Glutamatergic neuron (in vitro differentiated cells): ENCODE measurements at places on chromosomes 4 and X. TPM values are rescaled to one million over a fixed set of nuclear protein-coding genes. Genes with fewer than 3 reads are reported as not detected.
A peak's percentile ranks its signal among the peaks of the same experiment; 100 is the strongest.

- DNase-seq: no peak
These were observed 344.4 kb upstream of the ACTRT1 start for GRCh38 chrX:128396601-128397000.

GRCh38 chrX:68196939-68197791 lies 236.1 kb downstream of the OPHN1 start:
- DNase-seq: peak; percentile 15

DNA sequence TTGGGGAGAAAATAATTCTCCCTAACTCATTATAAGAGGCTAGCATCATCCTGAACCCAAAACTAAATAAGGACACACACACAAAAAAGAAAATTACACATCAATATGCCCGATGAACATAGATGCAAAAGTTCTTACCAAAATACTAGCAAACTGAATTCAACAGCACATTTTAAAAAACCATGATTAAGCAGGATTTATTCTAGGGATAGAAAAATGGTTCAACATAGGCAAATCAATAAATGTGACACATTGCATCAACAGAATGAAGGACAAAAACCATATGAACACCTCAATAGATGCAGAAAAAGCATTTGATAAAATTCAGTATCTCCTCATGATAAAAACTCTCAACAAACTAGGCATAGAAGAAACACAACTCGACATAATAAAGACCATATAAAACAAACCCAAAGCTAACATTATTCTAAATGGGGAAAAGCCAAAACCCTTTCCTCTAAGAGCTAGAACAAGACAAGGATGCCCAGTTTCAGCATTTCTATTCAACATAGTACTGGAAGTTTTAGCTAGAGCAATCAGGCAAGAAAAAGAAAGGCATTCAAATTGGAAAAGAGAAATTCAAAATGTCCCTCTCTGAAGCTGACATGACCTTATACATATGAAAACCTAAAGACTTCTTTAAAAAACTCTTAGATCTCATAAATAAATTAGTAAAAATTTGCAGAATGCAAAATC lies 200.9 kb downstream of the NKX6-1 start:
- DNase-seq: no peak

DNA sequence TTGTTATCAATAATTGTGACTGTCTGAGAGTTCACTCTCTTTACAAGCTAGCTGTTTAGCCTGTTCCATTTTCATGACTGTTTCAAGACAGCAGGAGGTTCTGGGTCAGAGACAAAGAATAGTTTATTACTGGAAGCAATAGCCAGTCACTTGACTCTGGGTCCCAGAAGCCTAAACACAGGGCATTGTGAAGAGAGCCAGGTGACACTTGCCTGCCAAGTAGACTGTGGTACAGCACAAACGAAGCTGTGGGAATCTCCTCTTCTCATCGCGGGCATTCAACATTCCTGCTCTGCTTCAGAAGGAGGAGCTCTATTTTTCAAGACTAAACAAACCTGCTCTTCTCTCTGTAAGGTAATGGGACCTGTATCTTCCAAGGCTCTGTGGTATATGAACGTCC lies 485.1 kb downstream of the TRIML1 start:
- DNase-seq: no peak

DNA sequence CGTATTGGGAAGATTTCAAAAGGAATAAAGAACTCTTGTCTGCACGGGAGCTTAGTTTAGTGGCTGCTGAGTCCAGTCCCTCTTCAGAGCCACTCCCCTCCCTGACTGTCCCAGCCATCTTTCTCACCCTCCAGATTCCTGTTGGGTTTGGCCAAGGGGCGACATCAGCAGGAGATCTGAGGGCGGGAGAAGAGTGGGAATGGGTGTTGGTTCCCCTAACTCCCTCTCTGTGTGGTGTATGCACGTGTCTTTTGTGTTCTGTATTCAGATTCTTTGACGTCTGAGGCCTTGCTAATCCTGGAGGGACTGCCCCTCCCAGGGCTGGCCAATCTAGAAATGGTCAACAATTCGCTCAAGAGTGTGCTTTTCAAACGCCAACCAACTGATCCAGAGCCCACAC lies 37.4 kb downstream of the CYTL1 start:
- no peak for DNase-seq

DNA sequence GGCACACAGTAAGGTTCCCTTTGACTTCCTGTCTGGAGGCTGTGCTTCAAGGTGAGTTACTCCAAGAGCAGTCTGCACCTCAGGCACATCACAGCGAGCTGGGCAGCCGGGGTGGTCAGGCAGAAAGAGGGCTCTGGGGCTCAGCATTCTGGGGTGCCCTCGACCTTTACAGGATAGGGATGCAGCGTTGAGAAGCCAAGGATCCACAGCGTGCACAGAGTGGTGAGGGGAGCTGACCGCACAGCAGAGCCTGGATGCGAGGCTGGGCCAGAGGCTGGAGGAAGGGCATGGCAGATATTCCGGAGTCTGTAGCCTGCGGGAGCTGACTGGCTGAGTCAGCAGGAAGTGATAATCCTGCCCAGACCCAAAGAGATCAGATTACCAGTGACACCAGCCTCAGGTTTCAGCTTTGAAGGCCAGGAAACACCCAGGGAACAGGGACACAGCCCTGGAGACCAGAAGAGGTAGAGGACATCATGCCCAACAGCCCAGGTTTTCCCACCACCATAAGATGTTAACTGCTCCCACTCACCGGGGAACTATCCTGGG lies 38.4 kb upstream of the PDLIM3 start:
- peak; percentile 30 for DNase-seq

- no peak for DNase-seq
These were observed 18.7 kb upstream of the DDIT4L start for GRCh38 chr4:100208964-100209363.

DNA sequence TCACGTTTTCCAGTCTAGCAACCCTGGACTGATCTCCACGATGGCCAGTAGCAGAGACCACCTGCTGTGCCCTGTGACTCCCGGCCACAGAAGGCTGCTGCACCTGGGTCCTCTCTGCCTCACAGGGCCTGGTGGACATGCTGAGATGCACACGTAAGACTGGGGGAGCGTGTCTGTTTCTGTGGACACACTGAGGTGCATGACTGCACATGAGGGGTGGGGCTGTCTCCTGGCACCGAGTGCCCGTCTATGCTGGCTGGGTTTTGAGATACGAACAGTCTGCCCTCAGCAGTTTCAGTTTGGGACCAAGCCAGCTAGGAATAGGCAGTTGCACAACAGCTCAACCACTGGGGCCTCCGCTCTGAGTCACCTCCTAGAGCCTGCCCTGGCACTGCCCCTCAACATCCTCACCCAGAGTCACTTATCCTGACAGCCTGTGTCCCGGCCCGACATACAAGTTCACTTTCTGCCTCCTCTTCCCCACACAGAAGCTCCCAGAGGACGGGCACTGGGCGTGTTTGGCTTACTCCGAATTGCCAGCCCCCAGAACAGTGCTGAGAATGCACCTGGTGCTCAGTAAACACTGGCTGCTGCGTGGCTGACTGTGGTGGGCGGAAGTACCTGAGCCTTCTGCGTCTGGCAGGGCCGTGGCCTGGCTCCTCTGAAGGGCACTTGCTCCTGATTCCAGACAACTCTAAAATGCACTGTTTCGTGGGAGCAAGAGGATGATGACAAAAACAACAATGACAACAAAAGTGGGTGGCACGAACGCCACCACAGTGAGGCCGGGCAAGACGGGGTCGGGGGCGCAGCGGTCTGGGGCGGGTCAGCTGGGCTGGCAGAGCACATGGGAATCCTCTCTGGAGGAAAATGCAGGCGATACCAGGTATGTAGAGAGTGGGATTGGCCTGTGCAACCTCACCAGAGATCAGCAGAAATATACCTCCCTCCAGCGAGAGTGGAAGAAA lies 30.9 kb downstream of the RNF212 start:
- no peak for DNase-seq

- DNase-seq: no peak
These were observed 55.7 kb downstream of the NDNF start for GRCh38 chr4:121016611-121017010.

DNA sequence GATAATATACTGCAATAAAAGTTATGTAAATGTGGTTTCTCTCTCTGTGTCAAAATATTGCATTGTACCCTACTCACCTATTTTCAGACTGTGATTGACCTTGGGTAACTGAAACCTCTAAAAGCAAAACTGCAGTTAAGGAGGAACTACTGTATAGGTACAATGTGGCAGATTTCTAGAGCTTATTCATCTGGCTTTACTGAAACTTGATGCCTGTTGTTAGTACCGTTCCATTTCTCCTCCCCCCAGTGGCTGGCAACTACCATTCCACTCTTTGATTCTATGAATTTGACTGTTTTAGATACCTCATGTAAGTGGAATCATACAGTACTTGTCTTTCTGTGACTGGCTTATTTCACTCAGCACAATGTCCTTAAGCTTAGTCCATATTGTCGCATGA lies 61.9 kb downstream of the HOPX start:
- DNase-seq: no peak

DNA sequence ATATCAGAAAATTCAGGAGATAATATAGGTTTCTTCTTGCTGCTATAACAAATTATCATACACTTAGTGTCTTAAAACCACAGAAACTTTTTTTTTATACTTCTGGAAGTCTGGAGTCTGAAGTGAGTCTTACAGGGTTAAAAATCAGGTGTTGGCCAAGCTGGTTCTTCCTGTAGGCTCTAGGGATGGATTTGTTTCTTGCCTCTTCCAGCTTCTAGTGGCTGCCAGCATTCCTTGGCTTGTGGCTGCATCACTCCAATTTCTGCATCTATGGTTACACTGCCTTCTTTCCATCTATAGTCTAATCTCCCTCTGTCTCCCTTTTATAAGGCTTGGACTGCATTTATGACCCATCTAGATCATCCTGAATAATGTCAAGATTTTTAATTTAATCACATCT lies 68.7 kb downstream of the ANTXR2 start:
- no peak for DNase-seq

GRCh38 chr4:48557478-48557877 lies 67.4 kb downstream of the ZAR1 start:
- DNase-seq: no peak

DNA sequence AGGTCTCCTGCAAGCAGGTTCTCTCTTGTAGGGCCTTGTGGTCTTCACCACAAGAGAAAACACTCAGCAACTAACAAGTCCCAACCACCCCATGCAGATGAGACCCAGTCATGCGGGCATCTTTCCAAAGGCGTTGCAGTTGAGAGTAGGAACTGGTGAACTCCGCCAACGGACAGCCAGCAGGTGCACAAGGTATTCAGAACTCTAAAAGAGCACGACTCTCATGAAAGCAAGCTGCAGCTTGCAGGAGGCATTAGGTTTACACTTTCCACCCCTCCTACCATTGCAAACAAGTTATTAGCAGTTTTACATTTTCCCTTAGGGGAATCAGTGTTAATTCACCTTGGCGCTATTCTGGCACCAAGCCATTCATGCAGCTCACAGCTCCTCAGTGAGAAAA lies 173.4 kb upstream of the KIT start:
- no peak for DNase-seq

DNA sequence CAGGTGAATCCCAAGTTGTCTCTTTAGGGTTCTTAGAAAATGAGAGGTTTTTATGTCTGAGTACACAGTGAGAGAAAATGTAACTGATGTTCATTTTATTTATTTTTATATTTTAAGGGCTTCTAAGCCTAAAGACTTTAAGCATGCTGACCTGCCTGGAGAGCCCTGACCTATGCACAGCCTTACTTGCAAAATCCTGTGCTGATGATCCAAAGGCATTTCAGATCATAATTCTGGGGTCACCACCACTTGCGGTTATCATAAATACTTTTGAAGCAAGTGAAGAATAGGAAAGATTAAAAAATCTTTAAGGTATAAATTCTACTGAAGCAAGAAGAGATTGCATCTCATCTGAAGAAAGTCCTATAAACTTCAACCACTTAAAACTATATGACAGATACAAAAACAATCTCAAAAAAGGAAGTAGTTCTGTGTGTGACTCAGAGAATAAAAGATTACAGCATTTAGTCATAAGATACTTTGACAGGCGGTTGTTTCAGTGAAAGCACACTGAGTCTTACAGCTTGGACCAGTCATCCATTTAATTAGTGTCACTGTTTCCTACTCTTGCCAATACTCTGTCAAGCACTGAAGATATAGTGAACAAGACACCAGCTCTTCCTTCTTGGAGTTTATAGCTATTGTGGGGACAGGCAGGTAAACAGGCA lies 245.2 kb upstream of the DIPK2B start:
- DNase-seq: no peak

DNA sequence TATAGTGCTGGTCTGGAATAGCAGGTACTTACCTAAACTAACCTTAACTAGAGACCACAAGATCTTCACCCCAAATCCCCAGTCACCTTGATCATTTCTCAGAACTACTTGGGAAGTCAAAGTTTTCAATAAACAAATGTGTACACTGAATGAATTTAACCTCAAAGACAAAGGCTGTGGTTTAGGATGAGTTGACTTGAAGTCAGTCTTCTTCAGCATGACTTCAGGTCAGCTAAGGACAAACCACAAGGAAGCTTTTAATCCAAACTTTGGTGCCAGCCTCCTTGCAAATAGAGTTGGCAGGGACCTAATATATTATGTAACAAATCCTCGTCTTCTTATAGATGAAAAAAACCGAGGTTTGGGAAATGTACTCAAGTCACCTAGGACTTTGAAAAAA lies 21.2 kb upstream of the VCX2 start:
- no peak for DNase-seq

DNA sequence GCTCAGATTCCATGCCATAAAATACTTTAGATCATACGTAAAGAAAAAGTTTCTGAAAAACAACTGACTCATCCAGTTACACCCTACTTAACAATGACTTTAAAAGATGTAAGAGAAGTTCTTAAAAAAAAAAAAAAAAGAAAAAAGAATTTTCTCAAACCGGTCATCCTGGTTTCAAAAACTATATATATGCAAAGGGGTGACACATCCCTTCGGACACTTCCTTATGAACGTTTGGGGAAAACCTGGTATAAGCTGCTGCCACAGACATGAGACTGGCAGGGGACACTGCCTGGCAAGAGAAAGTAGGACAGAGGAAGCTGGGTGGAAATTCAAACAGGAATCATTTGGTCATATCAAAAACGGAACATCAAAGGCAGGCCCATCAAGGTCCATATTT lies 81.2 kb upstream of the PRSS48 start:
- DNase-seq: no peak

GRCh38 chrX:65993915-65994460 lies 45.9 kb downstream of the VSIG4 start:
- DNase-seq: no peak

Gene ZAR1
- 0.49 TPM for total RNA-seq

Gene MXRA5
- 0.25 TPM for total RNA-seq

Gene EMCN
- not detected for total RNA-seq

Gene MID1
- 9.2 TPM for total RNA-seq

Gene OTUD6A
- total RNA-seq: not detected

Gene SMIM10
- not detected for total RNA-seq

Gene NPFFR2
- total RNA-seq: not detected

Gene SSR4
- 277 TPM for total RNA-seq

Gene RTL9
- 1.8 TPM for total RNA-seq

Gene CT45A1
- not detected for total RNA-seq

Gene CFP
- 0.49 TPM for total RNA-seq

Gene PROM1
- total RNA-seq: 36.9 TPM

Gene CT45A2
- not detected for total RNA-seq

Gene XK
- 7.4 TPM for total RNA-seq

Gene ABCG2
- not detected for total RNA-seq

Gene ADH6
- total RNA-seq: not detected
